ENCODE measurements at places on chromosomes 1 and 21. TPM values are rescaled to one million over a fixed set of nuclear protein-coding genes. Genes with fewer than 3 reads are reported as not detected.
A peak's percentile ranks its signal among the peaks of the same experiment; 100 is the strongest.

Gene SHISAL2A
- total RNA-seq: 1.1 TPM

DNA sequence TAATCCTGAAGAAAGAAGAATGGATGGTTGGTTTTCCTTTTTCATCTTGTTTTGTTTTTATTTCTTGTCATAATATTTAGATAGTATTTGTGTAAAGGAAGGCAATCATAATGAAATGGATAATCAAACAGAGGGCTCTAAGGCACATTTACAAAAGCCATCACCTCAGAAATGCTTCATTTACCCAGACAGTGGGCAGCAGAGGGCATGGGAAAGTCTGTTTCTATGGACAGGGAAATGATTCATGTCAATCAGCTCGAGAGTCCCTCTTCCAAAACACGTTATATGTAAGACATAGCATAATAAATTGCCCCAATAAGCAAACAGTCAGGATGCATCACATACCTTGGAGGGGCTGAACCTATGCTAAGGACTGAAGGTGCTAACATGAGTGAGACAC lies 426.1 kb downstream of the PLPP3 start:
- no peak for DNase-seq

- DNase-seq: no peak
These were observed 211.5 kb downstream of the KCNJ6 start for GRCh38 chr21:37704751-37705150.

Gene ILDR2
- total RNA-seq: 14.2 TPM

Gene BEND5
- 8.3 TPM for total RNA-seq

DNA sequence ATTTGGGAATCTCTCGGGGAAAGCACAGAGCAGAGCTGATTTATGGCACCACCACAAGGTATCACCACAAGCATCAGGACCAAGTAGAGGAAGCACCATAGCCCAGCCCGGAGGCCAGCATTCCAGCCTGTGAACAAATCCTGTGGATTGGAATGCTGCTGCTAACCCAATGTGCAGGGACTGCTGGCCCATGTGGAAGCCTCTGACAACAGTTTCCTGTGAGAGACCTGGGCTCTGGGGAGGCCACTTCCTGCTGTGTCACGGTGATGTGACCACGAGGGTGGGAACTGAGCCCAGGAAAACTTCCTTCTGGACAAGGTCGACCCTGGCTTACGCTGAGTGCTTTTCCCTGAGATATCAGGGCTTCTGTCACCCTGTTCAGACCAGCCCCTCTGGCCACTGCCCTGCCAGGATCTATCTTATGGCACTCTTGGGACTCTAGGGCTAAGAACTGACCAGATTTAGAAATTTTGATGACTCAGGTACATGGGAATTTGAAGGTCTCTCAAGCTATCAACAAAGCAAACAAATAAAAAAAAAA lies 88.3 kb upstream of the NGF start:
- no peak for DNase-seq

GRCh38 chr1:97013941-97014340 lies 292.4 kb downstream of the PTBP2 start:
- no peak for DNase-seq

Gene DENND2C
- 8.4 TPM for total RNA-seq

GRCh38 chr1:81410941-81411340 lies 389.8 kb upstream of the ADGRL2 start:
- no peak for DNase-seq

GRCh38 chr1:67250051-67250653 lies 57.5 kb upstream of the IL12RB2 start:
- DNase-seq: no peak

DNA sequence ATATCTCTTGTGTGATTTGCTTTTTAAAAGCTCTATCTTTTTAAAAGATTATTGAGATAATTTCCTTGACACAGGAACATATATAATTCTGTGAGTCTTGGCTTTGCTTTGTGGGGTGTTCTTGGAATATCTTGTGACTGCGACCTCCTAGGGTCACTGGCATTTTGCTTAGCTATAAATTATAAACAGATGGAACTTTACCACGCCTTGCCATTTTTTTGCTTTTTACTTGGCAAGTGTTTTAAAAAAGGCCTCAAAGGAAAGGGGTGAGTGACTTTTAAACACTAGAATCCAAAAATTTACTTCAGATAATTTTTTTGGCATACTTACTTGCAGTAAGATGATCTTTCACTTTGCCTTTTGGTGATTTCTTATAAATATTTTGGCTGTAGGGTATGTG lies 43.6 kb downstream of the ALG6 start:
- no peak for DNase-seq

Gene HSPA6
- total RNA-seq: 2.9 TPM

DNA sequence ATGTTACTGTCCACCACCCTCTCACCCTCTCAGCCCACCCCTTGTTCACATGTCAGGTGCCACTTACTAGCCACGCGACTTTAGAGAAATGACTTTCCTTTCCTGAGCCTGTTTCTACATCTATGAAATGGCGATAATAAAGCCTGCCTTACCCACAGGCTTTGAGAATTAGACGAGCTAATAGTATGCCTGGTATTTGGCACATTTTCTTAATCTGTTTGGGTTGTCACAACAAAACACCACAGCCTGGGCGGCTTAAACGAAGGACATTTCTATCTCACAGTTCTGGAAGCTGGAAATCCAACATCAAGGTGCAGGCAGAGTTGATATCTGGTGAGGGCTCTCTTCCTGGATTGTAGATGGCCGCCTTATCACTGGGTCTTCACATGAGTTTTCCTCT lies 273.9 kb upstream of the FMN2 start:
- no peak for DNase-seq

Gene ECE1
- 131 TPM for total RNA-seq

- no peak for DNase-seq
These were observed 209.0 kb downstream of the DYRK1A start for GRCh38 chr21:37575580-37575979.

GRCh38 chr1:79726321-79726720 lies 719.8 kb upstream of the ADGRL4 start:
- no peak for DNase-seq

DNA sequence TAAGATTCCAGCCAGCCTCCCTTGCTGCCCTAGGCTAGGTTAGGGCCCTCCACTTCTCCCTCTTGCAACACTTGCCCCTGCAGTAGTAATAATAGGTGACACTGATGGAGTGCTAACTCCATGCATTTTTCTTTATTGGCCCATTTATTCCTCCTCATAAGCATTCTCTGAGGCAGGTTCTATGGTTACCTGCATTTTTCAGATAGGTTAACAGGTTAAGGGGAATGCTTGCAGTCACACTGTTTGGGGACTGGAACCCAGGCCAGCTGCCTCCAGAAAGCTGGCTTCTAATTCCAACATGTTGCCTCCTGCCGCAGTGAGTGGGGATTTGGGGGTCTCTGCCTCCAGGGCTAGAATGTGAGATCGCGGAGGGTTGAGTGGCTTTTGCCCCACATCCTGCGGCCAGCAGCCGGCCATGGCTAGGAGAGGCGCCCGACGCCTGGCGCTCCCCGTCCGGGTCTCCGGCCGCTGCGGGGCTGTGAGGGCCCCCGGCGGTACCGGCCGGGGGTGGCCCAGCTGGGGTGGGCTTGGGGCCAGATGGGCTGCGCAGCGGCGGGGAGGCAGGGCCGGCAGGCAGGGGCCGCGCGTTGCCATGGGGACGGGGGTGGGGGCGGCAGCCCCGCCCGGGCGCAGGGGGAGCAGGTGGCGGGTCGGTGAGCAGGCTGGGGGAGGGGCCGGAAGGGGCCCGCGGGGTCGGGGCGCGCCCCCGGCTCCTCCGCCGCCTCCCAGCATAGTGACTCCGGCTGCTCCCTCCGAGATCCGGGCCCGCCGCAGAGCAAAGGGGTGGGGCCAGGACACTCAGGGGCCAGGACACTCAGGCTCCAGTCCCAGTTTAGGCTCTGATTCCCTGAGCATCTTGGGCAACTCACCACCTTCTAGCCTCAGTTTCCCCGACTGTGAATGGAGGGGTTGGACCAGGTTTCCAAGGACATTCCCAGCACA lies 68.4 kb upstream of the SSBP3 start:
- no peak for DNase-seq

Gene PTAFR
- 9.9 TPM for total RNA-seq

Gene SLC35F3
- 0.21 TPM for total RNA-seq

Gene PODN
- total RNA-seq: 20.9 TPM

GRCh38 chr1:201365251-201365650 lies 12.2 kb downstream of the TNNT2 start:
- DNase-seq: no peak

DNA sequence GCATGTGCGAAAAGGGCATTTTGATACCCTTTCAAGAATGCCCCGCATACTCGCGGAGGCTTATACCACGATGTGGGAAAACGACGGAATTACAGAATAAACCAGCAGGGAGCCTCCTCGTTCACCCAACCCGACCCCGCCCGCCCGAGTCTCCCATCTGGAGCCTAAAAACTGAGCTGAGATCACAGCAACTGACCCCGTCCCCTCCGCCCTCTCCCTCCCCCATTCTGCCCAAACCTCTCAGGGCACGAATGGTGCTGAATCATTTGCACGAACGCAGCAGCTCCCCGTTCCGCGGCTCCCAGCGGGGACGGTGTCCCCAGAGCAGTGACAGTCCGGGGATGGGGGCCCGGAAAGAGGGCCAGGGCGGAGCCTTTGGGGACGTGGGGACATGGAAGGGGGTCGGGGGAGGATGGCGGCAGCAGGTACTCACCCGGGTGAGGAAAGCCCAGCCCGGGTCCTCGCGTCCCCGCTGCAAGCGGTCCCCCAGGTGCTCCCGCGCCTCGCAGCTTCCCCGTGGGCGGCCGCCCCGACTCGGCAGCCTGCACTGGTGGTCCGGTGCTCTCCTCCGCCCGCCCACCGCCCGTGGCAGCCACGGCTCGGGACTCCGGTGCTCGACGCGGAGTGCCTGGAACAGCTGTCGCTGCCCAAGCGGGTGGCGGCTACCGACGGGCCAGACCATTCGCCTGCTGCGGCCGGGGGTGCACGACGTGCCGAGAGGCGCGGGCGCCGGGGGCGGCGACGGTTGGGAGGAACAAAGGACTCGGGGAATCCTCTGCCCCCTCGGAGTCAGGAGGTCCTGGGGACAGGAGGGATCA lies at the start of gene TTLL7:
Gene TTLL7, minus strand, starts transcription at position 635 of the 818 bp plus-strand sequence. CDS start 46,921 bp downstream, outside the sequence.
- peak; percentile 74 for DNase-seq

DNA sequence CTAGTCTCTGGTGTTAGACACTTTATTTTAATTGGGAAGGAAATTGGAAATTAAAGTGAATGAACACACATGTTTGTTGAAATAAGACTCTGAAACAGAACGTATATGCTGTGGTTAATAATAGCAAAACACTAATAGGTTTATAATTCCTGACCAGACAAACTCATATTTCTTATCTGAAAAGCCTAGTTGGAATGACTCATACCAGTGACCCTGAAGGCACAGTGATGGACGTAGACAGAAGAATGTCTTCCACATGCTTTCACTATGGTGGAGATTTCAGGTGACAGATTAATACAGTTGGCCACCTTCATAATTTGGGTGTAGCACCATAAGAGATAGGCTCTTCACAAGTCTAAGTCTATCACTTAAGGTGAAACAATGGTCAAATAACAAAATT lies 83.0 kb upstream of the COL11A1 start:
- no peak for DNase-seq

Gene C1orf167
- total RNA-seq: 0.68 TPM

DNA sequence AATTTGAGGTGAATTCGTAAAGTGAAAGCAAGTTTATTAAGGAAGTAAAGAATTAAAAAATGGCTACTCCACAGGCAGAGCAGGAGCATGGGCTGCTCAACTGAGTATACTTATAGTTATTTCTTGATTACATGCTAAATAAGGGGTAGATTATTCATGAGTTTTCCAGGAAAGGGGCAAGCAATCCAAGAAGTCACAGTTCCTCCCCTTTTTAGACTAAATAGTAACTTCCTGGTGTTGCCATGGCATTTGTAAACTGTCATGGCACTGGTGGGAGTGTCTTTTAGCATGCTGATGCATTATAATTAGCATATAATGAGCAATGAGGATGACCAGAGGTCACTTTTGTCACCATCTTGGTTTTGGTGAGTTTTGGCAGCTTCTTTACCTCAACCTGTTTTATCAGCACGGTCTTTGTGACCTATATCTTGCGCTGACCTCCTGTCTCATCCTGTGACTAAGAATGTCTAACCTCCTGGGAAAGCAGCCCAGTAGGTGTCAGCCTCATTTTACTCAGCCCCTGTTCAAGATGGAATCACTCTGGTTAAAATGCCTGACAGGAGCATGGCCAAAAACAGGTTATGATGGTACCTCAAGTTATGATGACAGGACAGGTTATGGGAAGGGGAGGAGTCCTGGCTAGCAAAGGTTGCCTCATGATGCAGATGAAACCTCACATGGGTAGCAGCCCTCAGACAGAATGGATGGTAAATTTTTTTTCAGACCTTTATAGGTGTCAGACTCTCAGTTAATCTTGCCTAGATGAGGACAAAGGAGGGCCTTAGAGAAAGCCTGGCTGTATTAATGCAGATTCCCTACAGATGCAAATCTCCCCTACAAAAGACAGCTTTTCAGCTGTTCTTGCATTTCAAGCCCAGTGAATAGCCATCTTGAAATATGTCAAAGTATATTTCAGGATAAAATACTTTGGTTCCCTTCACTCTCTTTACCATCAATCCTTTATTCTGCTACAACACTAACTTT lies 49.7 kb downstream of the SIPA1L2 start:
- no peak for DNase-seq

Gene LMX1A
- not detected for total RNA-seq

GRCh38 chr1:97307151-97307550 lies 585.6 kb downstream of the PTBP2 start:
- no peak for DNase-seq
